Activated effector memory CD4-positive, alpha-beta T cell treated with Interleukin-2 at 50 U/mL for 16 hours (primary cell): ENCODE measurements at places on chromosomes 1 and 21.

- DNase-seq, result peak; percentile 31
Measured at GRCh38 chr1:223712850-223713474, 623 bp downstream of the CAPN2 start.

GRCh38 chr1:88610687-88611086 is 73.4 kb upstream of the PKN2 start:
- DNase-seq, result no peak

GRCh38 chr1:46133181-46133658 is 791 bp upstream of the PIK3R3 start:
- DNase-seq, result no peak

- DNase-seq, result no peak
Measured at GRCh38 chr21:17371450-17371849, 141.4 kb upstream of the CXADR start.
